A172 (cell line): ENCODE measurements at places on chromosomes 6 and 20. TPM values are rescaled to one million over a fixed set of nuclear protein-coding genes. Genes with fewer than 3 reads are reported as not detected.

DNA sequence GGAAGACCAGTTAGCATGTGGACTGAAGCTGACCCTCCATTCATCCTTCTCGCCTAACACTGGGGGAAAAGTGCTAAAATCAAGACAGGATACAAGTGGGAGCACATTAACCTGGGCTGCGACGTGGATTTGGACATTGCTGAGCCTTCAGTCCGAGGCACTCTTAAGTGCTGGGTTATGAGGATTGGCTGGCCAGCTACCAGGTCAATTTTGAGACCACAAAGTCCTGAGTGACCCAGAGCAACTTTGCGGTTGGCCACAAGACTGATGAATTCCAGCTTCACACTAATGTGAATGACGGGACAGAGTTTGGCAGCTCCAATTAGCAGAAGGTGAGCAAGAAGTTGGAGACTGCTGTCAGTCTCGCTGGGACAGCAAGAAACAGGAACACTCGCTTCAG, 20.7 kb downstream of the FUCA2 start:
- no peak for DNase-seq

DNA sequence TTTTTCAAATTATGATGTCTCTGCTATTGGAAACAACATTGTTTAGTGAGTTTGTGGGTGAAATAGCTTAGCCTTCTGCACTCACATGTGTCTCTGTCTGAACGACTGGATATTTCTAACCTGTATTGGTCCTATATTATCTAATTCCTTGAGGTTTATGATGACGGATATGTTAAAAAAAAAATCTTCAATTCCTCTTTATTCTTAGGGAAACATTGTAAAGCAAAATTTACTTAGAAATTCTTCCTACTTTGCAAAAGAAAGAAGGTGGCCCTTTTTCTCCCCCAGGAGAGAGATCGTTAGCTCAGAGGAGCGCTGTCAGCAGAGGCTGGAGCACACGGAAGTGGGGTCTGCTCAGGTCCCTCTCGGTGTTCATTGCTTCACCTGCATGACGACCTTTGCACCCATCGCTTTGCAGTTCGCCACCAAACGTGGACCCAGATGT, 149.8 kb downstream of the ZDHHC14 start:
- DNase-seq, result no peak

- DNase-seq, result no peak
Observed at GRCh38 chr6:51249798-51250197, 431.1 kb downstream of the TFAP2B start.

DNA sequence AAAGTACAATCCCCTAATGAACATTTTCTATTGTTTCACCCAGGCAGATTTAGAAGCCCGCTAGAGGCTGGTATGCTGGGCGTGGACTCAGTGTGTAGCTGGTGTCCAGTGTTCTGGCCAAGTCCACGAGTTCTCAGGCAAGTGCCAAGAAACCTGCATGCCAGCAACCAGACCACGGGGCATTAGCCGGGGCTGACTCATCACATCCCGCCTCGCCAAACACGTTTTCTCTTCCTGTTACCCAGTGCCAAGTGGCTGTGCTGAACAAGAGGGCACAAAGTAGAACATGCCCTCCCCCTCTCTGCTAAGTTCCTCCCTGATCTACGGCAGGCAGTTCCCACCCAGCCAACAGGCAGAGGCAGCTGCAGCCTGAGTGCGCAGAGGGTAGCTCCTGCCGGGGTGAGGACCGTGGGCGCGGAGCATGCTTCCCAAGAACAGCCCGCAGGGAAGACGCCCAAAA, 29.6 kb downstream of the RAMACL start:
- DNase-seq, result peak; percentile 99

DNA sequence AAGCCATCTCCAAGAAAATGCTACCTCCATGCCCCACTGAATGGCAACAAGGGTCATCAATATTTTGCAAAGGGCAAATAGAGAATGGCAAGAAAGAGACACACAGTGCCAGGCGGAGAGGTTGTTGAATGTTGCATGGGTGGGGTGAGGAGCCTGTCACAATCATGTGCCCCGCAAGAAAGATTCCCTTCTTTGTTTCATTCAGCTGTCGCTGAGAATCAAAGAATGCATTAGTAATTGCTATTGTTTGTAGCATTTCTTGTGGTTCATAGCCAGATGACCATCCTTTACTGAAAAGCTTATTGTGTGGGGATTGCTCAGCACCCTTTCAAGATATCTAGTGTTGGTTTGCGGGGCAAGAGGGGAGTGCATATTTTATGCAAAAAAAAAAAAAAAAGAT, 166.5 kb upstream of the QKI start:
- DNase-seq, result no peak

DNA sequence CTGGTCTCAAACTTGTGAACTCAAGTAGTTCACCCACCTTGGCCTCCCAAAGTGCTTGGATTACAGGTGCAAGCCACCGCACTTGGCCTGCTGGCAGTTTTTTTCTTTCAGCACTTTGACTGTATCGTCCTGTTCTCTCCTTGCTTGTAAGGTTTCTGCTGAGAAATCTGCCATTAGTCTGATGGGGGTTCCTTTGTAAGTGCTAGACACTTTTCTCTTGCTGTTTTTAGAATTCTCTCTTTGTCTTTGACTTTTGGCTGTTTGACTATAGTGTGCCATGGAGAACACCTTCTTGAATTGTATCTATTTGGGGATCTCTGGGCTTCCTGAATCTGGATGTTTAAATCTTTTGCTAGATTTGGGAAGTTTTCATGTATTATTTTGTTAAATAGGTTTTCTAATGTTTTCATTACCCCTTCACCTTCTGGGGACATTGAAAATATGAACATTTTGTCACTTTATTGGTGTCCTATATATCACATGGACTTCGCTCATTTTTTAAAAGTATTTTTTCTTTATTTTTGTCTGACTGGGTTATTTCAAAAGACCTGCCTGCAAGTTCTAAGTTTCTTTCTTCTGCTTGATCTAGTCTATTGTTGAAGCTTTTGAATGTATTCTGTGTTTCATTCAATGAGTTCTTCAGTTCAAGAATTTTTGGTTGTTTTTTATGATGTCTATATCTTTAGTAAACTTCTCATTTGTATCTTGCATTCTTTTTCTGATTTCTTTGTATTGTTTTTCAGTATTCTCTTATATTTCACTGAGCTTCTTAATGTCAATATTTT, 22.1 kb downstream of the GJA10 start:
- no peak for DNase-seq

DNA sequence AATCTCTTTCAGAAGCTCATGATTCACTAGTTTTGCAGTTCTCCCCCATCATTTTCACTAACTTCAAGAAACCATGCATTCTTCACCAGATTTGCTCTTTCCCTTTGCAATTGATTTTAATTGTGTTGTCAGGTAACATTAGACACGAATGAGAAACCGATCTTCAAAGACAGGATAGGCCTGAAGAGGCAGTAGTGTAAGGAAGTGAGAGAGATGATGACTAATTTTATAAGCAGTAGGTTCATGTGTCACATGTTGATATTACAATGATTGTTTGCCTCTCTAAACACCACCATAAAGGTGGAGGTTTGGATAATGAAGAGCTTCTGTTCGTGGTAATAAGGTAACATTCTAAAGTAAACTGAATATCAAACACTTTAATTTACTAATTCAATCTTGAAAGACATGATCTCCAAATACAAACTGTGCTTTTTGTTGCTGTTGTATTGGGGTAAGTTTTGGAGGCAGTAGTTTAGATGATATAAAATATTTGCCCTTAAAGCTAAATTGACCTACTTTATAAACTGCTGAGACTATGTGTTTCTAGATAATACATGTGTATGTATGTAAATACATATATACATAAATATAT, 207.2 kb downstream of the PHACTR1 start:
- no peak for DNase-seq

DNA sequence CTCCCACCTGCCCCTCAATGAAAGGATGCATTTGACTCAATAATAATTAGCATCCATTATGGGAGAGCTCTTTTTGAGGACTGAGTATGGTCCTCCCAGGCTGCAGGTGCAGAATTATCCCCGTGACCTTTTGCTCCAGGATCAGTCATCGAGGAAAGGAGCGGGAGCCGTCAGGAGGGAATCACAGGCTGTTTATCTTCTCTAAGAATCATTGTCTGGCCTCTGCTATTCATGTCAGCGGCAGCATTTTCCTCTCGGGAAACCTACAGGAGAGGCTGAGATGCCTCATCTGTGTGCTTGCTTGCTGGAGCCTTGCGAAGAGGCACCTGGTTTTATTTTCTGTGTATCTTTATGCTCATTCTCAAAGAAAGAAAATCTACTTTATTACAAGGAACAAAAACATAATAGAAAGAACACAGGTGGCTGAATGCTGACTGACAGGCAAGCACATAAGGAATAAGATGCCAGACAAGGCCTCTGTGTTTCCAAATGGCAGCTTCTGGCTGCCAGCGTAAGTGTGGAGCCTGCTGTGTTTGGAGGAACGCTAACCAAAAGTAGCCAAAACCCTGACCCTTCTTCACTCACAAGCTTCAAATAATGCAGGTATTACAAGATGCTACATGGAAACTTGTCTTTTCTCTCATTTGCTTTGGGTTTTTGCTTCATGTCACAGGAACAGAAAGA, 539.1 kb upstream of the MARCKS start:
- no peak for DNase-seq

DNA sequence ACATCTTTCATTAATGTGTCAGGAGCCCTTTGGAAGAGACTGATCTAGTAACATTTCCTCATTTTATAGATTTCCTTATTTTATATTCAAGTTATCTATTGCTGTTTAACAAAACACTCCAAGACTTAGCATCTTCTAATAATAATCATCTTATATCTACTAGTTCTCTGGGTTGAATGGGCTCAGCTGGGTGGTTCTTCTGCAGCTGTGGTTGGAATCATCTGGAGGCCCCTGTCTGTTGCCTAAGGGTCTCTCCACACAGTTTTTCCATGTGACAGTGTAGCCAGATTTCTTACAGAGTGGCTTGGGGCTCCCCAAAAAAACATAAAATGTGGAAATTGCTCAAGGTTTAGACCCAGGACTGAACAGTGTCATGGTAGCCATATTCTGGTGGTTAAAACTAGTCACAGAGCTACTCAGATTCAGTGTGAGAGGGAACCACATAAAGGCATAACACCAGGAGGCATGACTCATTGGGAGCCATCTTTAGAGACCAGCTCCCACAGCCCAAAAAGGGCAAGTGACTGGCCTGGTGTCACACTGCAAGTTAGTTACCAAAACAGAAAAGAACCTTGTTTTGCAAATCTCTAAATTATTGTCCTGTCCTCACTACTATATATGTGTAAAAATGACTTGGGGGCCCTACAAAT, 11.5 kb downstream of the SLC2A10 start:
- peak; percentile 40 for DNase-seq

GRCh38 chr20:34055290-34055689, 56.8 kb downstream of the EIF2S2 start:
- DNase-seq, result no peak

DNA sequence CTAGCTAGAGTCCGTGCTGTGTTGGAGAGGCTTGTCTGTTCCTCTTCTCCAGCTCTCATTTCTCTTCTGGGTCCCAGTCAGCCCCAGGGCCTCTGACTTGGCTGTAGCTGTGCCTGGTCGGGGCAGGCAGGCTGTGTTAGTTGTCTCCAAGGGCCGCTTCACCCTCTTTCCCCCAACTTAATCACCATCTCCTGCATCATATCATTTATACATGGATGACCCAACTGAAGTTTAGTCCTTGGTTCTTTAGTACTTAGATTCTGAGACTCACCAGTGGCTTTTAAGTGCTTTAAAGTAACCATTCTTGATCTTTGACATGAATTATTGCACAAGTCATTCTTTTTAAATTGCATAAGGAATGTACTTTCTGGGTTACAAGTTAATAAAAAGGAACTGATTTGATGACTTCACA, 127.3 kb downstream of the RTN4IP1 start:
- no peak for DNase-seq

DNA sequence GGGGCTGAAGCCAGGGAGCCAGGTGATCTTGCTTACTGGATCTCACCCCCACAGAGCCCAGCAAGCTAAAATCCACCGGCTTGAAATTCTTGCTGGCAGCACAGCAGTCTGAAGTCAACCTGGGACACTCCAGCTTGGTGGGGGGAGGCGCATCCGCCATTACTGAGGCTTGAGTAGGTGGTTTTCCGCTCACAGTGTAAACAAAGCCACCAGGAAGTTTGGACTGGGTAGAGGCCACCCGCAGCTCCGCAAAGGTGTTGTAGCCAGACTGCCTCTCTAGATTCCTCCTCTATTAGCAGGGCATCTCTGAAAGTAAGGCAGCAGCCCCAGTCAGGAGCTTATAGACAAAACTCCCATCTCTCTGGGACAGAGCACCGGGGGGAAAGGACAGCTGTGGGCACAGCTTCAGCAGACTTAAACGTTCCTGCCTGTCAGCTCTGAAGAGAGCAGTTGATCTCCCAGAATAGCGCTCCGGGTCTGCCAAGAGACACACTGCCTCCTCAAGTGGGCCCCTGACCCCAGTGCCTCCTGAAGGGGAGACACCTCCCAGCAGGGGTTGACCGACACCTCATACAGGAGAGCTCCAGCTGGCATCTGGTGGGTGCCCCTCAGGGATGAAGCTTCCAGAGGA, 206.3 kb upstream of the KHDRBS2 start:
- DNase-seq, result no peak

DNA sequence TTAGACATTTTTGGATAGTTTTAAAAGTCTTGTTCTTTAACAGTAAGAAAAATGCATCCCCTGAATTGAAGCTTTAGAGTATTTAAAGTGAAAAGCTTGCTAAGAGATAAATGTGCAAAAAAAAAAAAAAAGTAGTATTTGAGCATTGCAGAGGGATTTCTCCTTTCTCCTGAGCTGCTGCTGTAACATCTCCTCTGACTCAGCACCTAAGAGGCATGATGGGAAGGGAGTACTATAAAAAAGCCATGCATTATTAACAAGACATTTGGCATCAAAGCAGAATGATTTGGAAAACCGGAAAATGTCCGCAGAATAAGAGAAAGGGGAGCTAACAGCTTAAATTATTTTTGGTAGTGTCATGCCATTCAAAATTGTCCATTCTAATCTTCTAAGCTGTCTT, 27.9 kb downstream of the B4GALT5 start:
- DNase-seq, result peak; percentile 43

DNA sequence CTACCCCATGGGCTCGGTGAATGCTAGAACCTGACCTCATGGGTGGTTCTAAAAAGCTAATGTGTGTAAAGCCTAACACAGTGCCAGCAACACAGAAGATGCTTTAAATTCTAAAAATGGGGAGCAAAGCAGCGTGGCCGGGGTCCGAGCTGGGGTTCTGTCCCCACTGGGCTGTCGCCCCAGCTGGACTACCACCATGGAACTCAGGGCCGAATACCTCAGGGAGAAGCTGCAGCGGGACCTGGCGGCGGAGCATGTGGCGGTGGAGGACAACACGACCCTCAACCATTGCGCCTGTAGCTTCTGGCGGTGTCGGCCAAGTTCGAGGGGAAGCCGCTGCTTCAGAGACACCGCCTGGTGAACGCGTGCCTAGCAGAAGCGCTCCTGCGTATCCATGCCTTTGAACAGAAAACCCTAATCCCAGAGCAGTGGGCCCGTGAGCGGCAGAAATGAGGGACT, 8.4 kb downstream of the SOX4 start:
- no peak for DNase-seq

FAM83C gene
- total RNA-seq, result 0.24 TPM in 1 of 2 replicates, not detected in the other

DCBLD1 gene
- 29.6 and 71.1 TPM in 2 replicates for total RNA-seq

ACTL10 gene
- not detected in 2 replicates for total RNA-seq

MUC22 gene
- total RNA-seq, result 0.14 TPM in 1 of 2 replicates, not detected in the other

HLA-DRB1 gene
- 0.07 TPM in 1 of 2 replicates, not detected in the other for total RNA-seq

CALHM4 gene
- not detected in 2 replicates for total RNA-seq
